ENCODE measurements at places on chromosomes 7 and 10.

DNA sequence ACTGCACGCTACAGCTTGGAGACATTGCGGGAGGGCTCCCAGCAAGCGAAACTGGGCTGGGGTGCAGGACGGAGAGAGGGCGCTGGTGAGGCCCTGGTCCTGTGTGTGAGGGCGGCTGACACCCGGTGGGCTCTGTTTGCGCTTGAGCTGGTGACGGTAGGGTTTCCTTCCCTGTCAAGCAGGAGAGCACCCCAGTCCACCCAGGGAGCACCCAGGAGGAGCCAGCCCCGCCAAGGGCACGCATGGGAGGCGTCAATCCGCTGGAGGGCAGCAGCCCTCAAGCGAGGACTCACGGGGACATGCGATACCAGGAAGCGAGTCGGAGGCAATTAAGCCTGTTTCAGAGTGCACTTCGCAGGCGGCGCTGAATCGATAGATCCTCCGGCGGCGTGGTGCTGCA, 109.4 kb downstream of the MAD1L1 start:
- no peak for DNase-seq

GRCh38 chr10:72009051-72009424, 44.8 kb downstream of the CHST3 start:
- DNase-seq: no peak

GRCh38 chr10:34311679-34312078, 503.4 kb downstream of the PARD3 start:
- no peak for DNase-seq

DNA sequence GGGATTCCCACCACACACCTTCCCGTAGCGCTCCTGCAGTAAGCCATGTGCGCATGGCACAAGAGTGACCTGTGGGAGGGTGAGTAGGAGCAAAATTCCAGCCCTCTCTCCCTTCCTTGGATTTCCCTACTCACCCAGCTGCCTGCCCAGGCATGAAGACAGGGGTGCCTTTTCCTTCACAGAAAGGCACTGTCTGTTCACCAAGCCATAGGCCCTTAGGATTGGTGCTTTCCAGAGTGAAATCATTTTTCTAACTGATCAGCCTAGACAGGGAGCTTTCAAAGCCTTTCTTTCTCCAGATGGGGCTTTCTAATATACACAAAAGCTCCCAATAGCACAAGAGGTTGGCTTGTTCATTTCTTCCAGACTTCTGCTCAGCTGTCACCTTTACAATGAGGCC, 79.7 kb downstream of the CTTNBP2 start:
- DNase-seq: no peak

GRCh38 chr10:89279421-89279869, 22.4 kb upstream of the IFIT2 start:
- DNase-seq: no peak

DNA sequence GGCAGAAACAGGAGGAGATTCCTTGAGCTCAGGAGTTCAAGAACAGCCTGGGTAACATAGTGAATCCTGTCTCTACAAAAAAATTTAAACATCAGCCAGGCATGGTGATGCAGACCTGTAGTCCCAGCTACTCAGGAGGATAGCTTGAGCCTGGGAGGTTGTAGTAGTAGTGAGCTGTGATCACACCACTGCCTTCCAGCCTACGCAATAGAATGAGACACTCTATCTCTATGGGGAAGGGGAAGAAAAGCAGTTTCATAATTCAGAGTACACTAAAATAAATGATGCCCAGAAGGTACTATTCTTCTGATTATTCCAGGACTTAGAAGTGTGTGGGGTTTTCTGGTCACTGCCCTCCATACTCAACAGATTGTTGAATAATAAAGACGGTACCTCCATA, 177.3 kb downstream of the KMT2E start:
- DNase-seq: no peak

DNA sequence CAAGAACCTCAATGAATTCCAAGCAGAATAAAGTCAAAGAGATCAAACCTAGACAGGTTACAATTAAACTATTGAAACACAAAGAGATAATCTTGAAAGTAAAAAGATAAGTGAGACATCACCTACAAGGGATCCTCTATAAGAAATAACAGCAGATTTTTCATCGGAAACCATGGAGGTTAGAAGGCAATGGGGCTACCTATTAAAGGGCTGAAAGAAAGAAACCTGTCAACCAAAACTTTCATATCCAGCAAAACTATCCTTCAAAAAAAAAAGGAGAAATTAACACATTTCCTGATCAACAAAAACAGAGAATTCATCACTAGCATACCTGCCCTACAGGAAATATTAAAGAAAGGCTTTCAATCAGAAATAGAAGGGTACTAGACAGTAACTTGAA, 244.9 kb downstream of the ARHGAP12 start:
- no peak for DNase-seq

DNA sequence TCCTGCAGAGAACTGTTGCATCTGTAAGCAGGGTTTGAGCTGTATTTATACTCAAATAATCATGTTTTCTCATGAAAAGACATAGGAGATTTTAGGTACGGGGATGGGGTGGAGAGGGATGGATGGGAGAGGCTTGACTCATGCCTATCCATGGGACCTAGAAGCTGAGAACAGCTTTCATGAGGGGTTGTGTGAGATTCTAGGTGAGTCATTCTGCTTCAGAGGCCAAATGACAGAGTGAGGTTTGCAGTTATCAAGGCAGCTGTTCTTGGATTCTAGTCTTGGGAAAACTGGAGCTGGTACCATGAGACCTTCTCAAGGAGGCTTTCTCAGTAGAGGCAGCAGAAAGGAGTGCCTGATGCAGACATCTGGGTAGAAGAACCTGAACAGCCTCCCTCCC, 746.9 kb downstream of the TYW1 start:
- no peak for DNase-seq

GRCh38 chr10:110803830-110804338, 67.8 kb upstream of the PDCD4 start:
- DNase-seq: no peak

GRCh38 chr10:45354261-45354660, 19.8 kb upstream of the ALOX5 start:
- DNase-seq: no peak

GRCh38 chr7:70072220-70072619, 473.9 kb downstream of the AUTS2 start:
- peak; percentile 77 for DNase-seq

DNA sequence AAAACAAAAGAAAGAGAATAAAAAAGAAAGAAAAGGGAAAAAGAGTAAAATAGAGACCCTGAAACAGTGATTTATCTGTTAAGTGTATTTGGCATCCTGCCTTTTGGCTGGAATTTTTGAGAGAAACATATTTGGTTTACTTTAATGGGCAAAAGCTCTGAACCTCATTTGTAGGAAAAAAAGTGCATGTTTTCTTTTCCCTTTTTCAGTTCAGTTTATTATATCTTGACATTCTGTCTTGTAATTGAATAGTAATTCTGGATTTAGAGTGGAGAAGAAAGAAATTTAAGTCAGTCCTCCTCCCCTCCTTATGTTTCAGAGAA, 69.5 kb downstream of the ARID5B start:
- no peak for DNase-seq

DNA sequence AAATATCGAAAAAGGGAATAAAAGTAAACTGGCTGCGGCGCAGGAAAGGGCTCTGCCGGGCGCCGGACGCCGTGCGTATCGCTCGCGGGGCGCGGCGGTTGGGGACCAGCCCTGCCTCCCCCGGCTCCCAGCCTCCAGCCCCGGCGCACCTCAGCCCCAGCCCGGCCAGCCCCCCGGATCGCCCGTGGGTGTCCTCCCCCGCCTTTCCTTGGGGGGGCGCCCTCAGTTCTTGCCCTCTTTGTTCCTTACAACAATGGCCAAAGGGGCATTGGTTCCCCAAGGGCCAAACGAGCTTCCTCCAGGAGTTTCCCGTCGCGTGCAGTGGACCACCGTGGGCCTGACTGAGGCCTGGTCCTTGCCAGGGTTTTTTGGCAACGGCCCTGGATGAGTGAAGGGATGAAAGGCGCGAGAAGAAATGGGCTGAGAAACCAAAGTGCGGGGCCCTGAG, 1.2 kb downstream of the MACROH2A2 start:
- DNase-seq: no peak

GRCh38 chr10:18759575-18759974, 100.3 kb downstream of the ARL5B start:
- no peak for DNase-seq

DNA sequence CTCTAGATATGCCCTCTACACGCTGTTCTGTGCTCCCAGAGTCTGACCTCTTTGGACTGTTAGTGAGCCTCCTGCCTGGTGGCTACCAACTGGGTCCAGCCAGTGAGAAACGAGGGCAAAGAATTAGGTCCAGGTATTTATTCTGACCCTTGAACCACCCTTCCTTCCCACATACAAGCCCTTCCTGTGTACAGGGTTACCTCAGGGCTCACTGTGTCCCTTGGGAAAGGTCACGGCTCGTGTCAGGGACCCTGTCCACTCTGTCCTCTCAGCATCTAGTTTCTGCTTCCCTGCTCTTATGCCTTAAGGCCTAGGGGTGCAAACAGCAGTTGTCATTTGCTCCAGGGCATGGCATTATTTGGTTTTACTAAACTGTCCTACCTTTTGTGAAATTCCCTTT, 180.4 kb downstream of the SDK1 start:
- no peak for DNase-seq

DNA sequence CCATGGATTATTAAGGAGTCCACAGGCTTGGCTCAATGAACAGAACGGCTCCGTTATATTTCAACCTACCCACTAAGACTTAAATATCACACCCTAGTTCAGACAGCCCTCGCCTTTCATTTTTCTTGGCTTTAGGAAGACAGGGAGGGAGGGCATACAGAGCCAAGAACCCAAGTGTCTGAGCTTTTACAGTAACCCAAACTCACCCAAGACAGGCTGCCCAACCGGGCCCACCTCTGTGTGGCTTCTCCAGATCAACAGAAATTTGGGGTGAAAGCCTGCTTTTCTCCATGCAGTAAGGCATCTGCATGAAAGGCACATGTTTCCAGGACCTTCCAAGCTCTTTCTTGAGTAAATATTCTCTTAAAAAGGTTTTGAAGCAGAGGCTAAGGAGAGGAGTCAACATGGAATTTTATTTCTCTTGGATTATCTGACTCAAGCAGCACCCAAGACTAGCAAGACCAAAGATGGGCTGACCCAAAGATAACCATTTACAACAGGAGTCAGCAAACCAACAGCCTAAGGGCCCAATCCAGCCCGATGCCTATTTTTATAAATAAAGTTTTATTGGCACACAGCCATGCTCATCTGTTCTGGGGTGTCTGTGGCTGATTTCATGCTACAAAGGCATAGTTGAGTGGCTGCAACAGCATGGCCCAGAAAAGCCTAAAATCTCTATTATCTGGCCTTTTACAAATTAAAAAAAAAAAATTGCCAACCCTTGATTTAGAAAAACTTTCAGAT, 90.1 kb downstream of the KCNMA1 start:
- no peak for DNase-seq

- DNase-seq: peak; percentile 1
These were observed 91.7 kb downstream of the WDR11 start for GRCh38 chr10:120942806-120943413.

GRCh38 chr7:135910393-135911036, 66.6 kb downstream of the MTPN start:
- DNase-seq: no peak

GRCh38 chr10:95605163-95605562, 44.0 kb upstream of the SORBS1 start:
- DNase-seq: no peak

- DNase-seq: no peak
These were observed 136.0 kb upstream of the WDR11 start for GRCh38 chr10:120715171-120715570.

DNA sequence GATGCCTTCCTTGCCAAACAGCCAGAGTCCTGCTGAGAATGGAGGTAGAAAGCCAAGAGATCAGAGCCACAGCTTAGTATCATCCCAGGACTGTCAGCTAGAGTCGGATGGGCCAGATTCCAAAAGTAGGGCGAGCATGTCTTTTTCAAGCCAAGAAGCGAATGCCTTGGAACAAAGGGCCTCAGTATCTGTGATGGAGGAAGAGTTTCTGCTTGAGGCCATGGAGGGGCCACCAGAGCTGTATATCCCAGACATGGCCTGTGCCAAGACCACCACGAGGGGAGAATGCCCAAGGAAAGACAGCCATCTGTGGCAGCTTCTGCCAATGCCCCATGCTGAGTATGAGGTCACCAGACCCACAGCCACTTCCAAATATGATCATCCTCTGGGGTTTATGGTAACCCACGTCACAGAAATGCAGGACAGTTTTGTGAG, 44.3 kb upstream of the PPP1R17 start:
- DNase-seq: no peak

DNA sequence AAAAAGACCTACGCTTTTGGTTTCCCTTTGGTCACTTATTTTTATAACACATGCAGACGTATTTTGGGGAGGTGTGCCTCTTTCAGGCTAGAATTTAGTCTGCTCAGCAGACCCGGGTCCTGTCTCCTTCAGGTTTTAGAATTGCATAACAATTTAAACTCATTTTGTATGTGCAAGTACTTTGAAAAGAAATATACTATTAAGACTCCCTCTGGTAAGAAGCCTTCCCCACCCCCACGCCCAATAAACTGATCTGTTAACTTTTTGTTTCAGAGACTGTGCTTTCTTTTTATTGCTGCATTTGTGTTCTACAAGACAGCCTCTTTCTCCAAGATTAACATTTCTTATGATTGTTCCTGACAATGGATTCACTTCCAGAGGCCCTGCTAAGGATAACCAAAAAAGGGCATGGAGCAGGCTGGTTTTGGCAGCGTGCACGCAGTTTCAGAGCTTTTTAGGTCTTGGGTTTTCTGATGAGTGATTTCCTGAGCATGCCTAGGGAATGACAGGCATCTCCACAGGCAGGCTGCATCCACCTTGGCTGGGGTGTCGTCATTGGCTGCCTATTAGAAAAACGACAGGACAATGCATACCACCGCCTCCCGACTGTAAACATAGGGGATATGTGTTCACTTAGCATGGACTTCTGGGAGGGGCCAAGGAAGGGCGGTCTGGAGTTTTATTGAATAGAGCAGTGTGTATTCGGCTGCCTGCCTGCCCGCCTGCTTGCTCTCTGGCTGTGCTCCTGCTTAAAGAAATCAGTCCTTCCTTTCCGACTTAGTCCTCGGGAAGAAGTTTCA, at the start of gene CALD1:
Gene CALD1, plus strand, starts transcription at position 694 of the 800 bp plus-strand sequence. CDS start 88,100 bp downstream, outside the sequence.
- DNase-seq: no peak

- DNase-seq: no peak
These were observed 261.1 kb downstream of the AUTS2 start for GRCh38 chr7:69859342-69859741.

DNA sequence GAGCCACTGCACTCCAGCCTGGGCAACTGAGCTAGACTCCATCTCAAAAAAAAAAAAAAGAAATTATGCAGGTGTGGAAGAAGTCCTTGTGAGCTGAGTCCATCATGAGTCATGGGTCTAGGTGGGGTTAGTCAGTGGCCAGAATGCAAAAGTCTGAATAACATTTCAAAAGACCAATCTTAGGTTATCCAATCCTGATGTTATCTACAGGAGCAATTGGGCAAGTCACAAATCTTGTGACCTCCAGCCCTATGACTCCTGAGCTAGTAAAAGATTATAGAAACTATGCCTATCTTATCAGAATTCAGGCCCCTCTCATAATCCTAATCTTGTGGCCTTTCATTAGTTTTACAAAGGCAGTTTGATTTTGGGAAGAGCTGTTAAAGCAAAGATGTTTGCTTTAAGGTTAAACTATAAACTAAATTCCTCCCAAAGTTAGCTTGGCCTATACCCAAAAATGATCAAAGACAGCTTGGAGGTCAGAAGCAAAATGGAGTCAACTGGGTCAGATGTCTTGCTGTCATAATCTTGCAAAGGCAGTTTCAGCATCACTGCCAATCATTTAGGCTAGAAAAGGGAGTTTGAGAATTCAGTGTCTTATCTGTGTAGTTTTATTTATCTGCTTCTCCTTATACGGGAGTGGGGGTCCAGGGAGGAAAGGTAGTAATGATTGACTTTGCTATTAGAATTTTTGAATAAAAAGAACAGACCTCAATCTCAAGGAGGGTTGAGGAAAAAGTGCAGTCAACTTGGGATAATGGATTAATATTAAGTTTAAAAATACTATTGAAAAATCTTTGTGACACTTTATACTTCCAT, 71.2 kb upstream of the TRIM24 start:
- no peak for DNase-seq

All from NCI-H524 treated with DMSO at 0.1 percent for 48 hours (cell line).